HFFc6 (cell line): ENCODE measurements at places on chromosomes 16 and 17.

- DNase-seq, result no peak
Measured at GRCh38 chr17:36730857-36731490, 129.6 kb downstream of the MRM1 start.

GRCh38 chr17:48030531-48030930 is 7.1 kb downstream of the COPZ2 start:
- no peak for DNase-seq

DNA sequence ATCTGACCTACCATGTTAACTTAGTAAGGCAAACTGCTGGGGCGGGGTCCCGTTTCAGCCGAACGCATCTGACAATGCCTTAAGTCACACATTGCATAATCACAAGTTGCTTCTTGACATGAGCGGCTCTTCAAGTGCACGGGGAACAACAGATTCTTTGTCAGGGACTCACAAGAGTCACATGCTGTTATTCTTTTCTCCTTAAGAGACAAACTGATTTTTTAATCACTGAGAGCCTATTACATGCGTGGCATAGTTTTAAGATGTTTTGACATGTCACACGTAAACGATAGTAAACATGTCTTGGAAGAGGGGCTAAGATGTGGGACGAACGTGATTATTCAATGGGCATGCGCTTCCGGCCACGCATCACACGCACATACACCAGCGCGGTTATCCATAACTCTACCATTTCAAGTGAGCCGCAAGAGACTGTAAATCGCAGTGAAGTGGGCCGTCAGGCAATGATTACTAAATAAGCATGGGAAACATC is 63.4 kb downstream of the ADCY9 start:
- peak; percentile 71 for DNase-seq

- DNase-seq, result peak; percentile 30
Measured at GRCh38 chr16:80720804-80721371, 83.5 kb downstream of the CDYL2 start.

DNA sequence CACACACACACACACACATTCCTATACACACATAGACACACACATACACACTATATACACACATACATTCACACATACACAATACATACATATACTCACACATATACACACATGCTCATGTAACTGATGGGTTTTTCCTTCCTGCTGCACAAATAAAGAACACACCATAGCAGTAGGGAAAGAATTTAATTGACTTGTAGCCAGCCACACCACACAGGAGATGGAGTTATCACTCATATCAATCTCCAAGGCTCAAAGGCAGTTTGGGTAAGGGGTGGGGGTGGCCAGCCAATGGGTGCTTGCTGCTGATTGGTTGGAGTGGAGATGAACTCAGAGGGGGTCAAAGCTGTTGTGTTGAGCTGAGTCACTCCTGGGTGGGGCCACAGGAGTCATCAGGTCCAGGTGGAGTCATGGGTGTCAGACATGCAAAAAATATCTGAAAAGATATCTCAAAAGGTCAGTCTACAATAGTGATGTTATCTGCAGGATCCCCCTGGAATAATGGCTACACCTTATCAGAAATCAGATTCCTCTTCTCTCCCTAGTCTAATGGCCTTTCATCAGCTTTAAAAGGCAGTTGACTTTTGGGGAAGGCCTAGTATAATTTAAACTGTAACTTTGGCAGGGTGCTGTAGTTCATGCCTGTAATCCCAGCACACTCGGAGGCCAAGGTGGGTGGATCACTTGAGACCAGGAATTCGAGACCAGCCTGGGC is 46.1 kb downstream of the WSB1 start:
- DNase-seq, result no peak

DNA sequence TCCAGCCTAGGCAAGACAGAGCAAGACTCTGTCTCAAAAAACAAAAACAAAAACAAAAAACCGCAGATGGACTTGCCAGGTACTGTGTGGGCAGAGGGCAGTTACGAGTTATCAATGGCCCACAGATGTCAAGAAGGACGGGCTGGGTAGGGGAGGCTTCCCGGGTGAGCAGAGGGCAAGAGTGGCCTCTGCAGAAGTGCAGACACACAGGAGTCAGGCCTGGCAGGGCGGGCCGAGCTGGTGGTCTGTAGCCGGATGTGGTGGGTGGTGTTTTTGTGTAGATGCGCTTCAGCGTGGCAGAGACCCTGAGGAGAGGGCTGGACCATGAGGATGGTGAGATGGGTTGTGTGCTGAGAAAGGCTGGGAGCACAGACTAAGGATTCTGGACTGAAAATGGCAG is 44.9 kb upstream of the KDM6B start:
- no peak for DNase-seq

- DNase-seq, result peak; percentile 48
Measured at GRCh38 chr16:65375651-65376050, 253.8 kb upstream of the CDH11 start.

GRCh38 chr17:57391076-57391825 is 134.9 kb downstream of the MSI2 start:
- no peak for DNase-seq
